ENCODE measurements at places on chromosomes 3 and 15. TPM values are rescaled to one million over a fixed set of nuclear protein-coding genes. Genes with fewer than 3 reads are reported as not detected.
A peak's percentile ranks its signal among the peaks of the same experiment; 100 is the strongest.

DNA sequence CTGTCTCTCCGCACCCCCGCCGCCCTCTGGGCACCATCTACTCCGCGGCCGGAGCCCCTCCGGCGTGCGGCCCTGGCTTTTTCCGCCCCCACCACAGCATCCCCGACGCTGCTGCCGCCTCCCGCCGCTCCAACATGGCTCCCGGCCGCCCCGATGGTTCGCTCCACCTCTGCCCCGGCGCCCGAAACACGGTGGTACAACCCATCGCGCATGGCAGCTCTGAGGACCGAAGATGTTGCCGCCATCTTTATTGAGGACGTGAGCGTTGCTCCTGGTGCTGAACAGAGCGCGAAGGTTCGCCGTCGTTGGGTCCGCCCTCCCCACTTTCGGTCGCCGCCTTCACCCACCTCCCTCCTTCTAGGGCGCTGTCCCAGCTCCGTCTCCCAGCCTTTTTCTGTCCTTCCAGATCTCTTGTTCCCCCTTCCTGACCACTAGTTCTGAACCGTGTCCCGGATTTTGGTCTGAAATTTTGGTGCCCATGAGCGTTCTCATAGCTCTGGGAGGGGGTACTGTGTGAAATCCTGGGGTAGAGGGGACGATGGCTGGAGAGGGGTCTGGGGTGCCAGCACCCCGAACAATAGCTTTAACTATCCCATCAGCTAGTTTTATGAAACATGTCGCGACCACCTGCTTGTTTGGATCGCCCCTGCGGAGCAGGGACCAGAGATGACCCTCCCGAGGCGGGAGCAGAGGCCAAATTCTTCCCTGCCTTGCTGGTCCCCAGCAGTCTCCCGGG, at the start of gene CELSR3:
Gene CELSR3, minus strand, starts transcription at position 134 of the 736 bp plus-strand sequence. CDS start 252 bp downstream, outside the sequence.
- no peaks in the 10 kb centered on the region for H3K36me3 ChIP-seq
- peak; percentile 91 for DNase-seq
- no peaks in the 10 kb centered on the region for H3K27me3 ChIP-seq

Gene LRRC57
- total RNA-seq: 19.4 TPM

Gene C3orf20
- total RNA-seq: 0.07 TPM

DNA sequence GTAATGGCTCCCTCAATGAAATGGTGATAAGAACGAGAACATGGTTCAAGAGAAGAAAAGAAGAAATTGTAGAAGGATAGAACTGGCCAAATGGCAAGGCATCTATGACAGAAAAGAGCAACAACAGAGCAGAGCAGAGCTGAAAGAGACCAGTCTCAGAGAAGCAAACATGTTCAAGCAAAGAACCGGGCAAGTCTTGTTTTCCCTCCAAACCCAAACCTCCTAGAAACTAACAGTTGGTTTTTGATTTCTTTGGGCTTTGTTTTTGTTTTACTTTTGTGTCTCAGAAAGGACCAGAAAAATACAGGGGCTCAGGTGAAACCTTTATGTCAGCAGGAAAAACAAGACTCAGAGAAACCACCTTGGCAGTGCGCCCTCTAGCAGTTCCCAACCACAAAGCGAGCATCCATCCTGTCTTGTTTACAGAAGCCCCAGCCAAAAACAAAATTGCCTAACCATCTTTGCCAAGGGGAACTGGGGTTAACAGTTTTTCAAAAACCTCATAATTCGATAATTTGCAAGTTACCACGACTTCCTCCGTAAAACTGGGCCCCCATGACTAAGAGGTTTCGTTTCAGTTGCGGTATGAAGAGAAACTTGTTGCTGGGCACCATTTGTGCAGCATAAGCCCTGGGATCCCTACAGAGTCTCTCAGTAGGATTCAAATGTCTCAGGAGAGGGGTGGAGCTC, 159.2 kb upstream of the SLC24A5 start:
- no peak overlapping the region for H3K27ac ChIP-seq
- DNase-seq: no peak

Gene SLC12A8
- total RNA-seq: 20.0 TPM

DNA sequence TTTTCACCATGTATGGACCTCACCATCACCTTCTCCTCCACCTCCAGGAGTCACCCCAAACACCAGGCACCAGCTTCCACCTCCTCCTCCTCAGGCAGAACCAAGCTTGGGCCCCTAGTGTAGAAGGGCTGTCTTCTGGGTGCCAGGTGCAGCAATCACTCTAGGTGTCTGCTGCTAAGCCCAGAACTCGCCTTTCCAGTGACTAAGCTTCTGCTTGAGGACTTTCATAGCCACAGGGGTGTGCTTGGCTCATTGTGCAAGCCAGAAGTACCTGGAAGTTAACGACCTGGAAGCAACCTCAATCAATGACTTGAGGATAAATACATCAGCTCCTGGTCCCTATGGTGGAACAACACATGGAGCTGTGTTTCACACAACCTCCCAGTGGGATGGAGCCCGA, 49.8 kb upstream of the PXYLP1 start:
- no peak for DNase-seq
- no peaks in the 10 kb centered on the region for H3K27me3 ChIP-seq
- no peak overlapping the region for H3K27ac ChIP-seq
- no peaks in the 10 kb centered on the region for H3K36me3 ChIP-seq
- no peak overlapping the region for H3K4me3 ChIP-seq

GRCh38 chr3:51390246-51391074, 625 bp upstream of the RBM15B start:
- peaks cover 65% of the 10 kb centered on the region for H3K4me1 ChIP-seq
- no peak for DNase-seq
- peak overlapping the region; percentile 61 for H3K27ac ChIP-seq
- peaks cover 3% of the 10 kb centered on the region for H3K36me3 ChIP-seq
- H3K27me3 ChIP-seq: no peaks in the 10 kb centered on the region

DNA sequence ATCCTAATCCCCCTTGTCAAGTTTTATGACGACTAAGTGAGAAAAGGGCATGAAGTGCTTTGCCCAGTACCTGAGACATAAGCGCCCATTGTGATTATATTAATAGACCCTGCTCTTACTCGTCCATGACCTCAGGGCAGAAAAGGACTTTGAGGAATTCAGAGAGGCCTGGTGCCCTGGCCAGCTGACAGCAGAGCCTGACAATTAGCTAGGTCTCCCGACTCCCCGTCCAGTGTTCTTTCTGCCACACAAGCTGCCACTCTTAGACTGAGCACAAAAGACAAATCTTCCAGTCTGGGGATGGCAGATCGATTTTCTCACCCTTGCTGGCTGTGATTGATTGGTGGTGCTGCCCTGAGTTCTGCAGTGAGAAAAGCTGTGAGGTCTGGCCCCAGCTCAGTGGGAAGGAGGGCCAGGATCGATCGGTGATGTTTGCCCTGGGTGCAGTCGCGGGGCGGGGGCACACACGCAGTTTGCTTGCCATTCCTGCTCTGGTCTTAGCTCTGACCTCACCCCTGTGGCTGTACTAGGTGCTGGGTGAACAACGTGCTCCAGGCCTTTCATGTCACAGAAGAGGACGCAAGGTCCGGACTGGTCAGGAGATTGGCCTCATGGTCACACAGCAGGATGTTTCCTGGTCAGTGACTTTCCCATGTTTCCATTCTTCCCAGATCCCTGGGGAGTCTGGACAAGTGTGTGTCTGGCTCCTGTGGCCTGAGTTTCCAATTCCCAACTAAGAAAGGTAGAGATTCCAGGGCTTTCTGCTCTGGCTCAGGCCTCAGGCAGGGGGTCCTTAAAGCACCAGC, 67.4 kb upstream of the TLE3 start:
- H3K4me3 ChIP-seq: no peak overlapping the region
- DNase-seq: no peak
- H3K27me3 ChIP-seq: no peaks in the 10 kb centered on the region
- H3K4me1 ChIP-seq: peaks cover 12% of the 10 kb centered on the region
- H3K36me3 ChIP-seq: no peaks in the 10 kb centered on the region
- peak overlapping the region; percentile 31 for H3K27ac ChIP-seq

- peaks cover 29% of the 10 kb centered on the region for H3K4me1 ChIP-seq
- no peaks in the 10 kb centered on the region for H3K36me3 ChIP-seq
- H3K27ac ChIP-seq: no peak overlapping the region
- H3K4me3 ChIP-seq: no peak overlapping the region
- no peaks in the 10 kb centered on the region for H3K27me3 ChIP-seq
These were observed 24.8 kb downstream of the MASP1 start for GRCh38 chr3:187266691-187267090.

GRCh38 chr15:98674336-98674735, 26.0 kb downstream of the IGF1R start:
- H3K4me3 ChIP-seq: no peak overlapping the region
- DNase-seq: peak; percentile 47
- no peaks in the 10 kb centered on the region for H3K27me3 ChIP-seq
- H3K36me3 ChIP-seq: no peaks in the 10 kb centered on the region
- peak overlapping the region; percentile 45 for H3K27ac ChIP-seq
- peaks cover 45% of the 10 kb centered on the region for H3K4me1 ChIP-seq

Gene CLDN16
- 0.77 TPM for total RNA-seq

DNA sequence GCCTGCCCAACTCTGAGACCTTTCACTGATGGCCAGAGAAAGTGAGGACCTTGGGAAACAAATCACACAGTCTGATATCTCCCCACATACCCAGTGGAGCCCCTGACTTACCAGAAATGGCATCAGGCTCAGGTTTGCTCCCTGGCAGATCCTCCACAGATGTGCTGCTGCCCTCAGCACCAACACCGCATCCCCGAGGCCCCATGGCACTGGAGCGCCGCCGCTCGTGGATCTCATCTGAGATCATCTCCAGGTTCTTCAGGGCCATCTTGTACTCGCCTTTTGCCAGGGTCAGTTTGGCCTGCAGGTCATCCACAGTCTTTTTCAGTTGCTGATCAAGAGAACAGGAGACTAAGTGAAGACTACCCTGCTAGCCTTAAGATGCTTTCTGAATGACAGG, 52.7 kb downstream of the CAPN7 start:
- DNase-seq: no peak
- no peaks in the 10 kb centered on the region for H3K27me3 ChIP-seq
- H3K4me1 ChIP-seq: no peaks in the 10 kb centered on the region

- H3K27me3 ChIP-seq: no peaks in the 10 kb centered on the region
- no peak overlapping the region for H3K4me3 ChIP-seq
- H3K27ac ChIP-seq: no peak overlapping the region
- no peak for DNase-seq
These were observed 98.1 kb upstream of the STRIT1 start for GRCh38 chr3:155391551-155391958.

DNA sequence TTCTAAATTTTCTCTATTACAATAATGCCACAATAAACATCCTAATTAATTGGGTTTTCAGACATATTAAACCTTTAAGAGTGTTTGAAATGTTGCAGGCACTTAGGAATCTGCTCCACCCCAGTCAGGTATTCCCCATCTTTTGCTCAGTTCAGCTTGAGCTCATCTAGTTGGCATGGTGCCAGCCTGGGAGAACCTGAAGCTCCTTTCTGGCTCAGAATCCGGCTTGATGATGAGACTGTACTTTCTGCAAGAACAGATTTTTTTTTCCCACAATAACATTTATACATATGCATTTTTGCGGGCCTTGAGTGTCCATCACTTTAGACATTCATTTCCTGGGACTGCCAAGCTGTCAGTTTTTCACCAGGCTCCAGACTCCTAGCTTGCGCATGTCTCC, 7.7 kb upstream of the OXSR1 start:
- H3K4me3 ChIP-seq: no peak overlapping the region
- no peak overlapping the region for H3K27ac ChIP-seq
- no peaks in the 10 kb centered on the region for H3K4me1 ChIP-seq
- no peaks in the 10 kb centered on the region for H3K36me3 ChIP-seq
- peak; percentile 60 for DNase-seq

Gene ADAM10
- 125 TPM for total RNA-seq

DNA sequence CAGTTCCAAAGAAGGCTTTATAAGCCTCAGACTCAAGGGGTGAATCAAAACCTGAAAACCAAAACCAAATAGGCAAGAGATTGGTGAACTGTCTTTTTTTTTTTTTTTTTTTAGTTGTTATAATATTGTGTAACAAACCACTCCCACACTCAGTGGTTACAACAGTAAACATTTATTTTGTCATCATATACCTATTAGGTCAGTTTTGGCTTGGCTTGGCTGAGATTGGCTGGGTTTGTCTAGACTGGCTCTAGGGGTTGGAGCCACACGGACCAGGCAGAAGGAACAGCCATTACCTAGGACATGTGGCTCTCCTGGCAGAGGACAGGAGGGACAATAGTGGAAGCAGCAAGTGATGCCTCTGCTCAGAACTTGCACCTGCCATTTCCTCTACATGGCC, 26.4 kb upstream of the RYR3 start:
- H3K27ac ChIP-seq: no peak overlapping the region
- H3K4me1 ChIP-seq: no peaks in the 10 kb centered on the region
- H3K36me3 ChIP-seq: no peaks in the 10 kb centered on the region
- H3K4me3 ChIP-seq: no peak overlapping the region
- no peaks in the 10 kb centered on the region for H3K27me3 ChIP-seq
- no peak for DNase-seq

GRCh38 chr3:116103868-116104530, 341.3 kb downstream of the LSAMP start:
- no peaks in the 10 kb centered on the region for H3K27me3 ChIP-seq
- H3K4me3 ChIP-seq: no peak overlapping the region
- H3K4me1 ChIP-seq: no peaks in the 10 kb centered on the region
- DNase-seq: no peak
- no peak overlapping the region for H3K27ac ChIP-seq

Gene STRC
- total RNA-seq: 0.44 TPM

Gene COLQ
- total RNA-seq: 0.27 TPM

DNA sequence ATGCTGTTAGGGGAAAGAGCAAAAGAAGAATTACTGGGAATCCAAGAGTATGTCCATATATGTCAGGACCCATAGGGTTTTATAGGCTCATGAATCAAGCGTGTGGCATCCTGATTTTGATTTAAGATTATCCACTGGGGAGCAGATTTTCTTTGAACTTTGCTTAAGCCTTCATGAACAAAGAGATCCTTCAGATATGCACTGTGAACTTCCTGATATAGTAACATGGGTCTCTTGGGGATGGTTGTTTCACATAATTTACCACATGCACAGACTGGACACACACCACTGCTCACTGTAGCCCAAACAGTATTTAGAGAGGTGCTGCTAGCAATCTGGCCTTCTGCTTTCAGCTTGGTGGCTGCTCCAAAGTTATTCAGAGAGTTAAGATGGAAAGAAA, 200.9 kb upstream of the ZPLD1 start:
- H3K4me3 ChIP-seq: no peak overlapping the region
- no peak for DNase-seq
- H3K4me1 ChIP-seq: peaks cover 12% of the 10 kb centered on the region
- no peaks in the 10 kb centered on the region for H3K27me3 ChIP-seq
- no peaks in the 10 kb centered on the region for H3K36me3 ChIP-seq

GRCh38 chr3:115359536-115359935, 212.4 kb upstream of the ZBTB20 start:
- no peaks in the 10 kb centered on the region for H3K27me3 ChIP-seq
- no peak overlapping the region for H3K27ac ChIP-seq
- H3K36me3 ChIP-seq: no peaks in the 10 kb centered on the region

Gene CHRM5
- not detected for total RNA-seq

Gene B3GNT5
- 39.6 TPM for total RNA-seq

Gene EIF5A2
- total RNA-seq: 4.5 TPM

Gene NMNAT3
- total RNA-seq: 8.3 TPM

Gene RPL15
- total RNA-seq: 2,924 TPM

DNA sequence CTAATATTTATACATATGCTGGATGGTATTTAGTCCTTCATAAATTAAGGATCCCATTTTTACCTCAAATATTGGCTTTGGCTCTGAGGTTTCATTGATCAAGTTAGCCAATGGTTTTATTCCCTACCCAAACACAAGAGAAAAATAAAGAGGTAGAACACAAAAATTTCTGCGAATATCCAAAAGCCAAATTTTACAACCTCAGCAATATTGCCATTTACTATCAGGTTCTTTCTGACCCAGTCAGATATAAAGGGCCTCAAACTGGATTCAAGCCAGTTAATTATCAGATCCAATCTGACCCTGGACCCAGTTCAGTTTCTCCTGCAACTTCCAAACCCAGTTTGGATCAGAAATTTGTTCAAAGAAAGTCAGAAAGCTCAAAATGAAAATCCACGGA, 998.1 kb downstream of the SI start:
- no peaks in the 10 kb centered on the region for H3K36me3 ChIP-seq
- H3K4me1 ChIP-seq: no peaks in the 10 kb centered on the region
- H3K27me3 ChIP-seq: no peaks in the 10 kb centered on the region
- DNase-seq: no peak
- H3K4me3 ChIP-seq: no peak overlapping the region
